ENCODE measurements at places on chromosomes 11 and 22.

DNA sequence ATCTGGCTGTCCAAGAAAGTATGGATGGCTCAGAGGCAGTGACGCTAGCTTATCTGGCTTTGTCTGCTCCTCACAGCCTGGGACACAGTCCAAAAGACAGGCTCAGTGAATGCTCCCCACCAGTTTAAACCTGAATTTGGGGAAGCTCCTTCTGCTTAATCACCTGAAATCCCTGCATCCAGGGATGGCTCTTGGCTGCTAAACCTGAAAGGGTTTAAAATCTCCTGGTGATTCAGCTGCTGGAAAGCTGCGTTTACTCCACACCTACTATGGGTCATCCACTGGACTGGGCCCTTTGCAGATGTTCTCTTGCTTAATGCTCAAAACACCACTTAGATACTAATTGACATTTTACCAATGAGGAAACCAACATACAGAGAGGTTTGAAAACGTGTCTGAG, 302.0 kb upstream of the NARS2 start:
- no peak for DNase-seq

- DNase-seq: no peak
Measured at GRCh38 chr11:128394431-128395089, 192.8 kb downstream of the ETS1 start.

GRCh38 chr22:35839841-35840301, 122.2 kb downstream of the APOL5 start:
- no peak for DNase-seq

GRCh38 chr22:31917227-31917921, 27.0 kb upstream of the YWHAH start:
- DNase-seq: no peak

- no peak for DNase-seq
Measured at GRCh38 chr22:29302402-29302680, 4.1 kb upstream of the GAS2L1 start.

- no peak for DNase-seq
Measured at GRCh38 chr11:33936725-33937604, 45.1 kb upstream of the LMO2 start.

- DNase-seq: no peak
Measured at GRCh38 chr22:50251477-50252081, 514 bp upstream of the HDAC10 start.

DNA sequence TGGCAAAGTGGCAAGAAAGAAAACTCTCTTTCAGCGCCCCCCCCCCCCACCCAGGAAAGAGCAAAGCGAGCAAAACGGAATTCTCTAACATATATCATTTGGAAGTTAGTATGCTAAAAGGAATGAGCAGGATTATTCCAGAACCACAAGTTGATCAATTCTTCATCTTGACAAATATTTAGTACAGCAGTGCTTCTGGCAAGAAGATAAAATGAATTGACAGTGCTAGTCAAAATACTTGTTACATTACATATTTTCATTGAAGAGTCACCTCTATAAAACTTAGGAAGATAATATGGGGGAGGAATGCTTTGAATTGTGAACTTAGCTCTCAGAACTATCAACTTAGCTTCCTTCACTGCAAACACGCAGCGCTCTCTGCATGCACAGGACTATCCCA, 377.4 kb downstream of the DYNC2H1 start:
- no peak for DNase-seq

GRCh38 chr11:59178402-59178801, 6.5 kb downstream of the DTX4 start:
- no peak for DNase-seq

DNA sequence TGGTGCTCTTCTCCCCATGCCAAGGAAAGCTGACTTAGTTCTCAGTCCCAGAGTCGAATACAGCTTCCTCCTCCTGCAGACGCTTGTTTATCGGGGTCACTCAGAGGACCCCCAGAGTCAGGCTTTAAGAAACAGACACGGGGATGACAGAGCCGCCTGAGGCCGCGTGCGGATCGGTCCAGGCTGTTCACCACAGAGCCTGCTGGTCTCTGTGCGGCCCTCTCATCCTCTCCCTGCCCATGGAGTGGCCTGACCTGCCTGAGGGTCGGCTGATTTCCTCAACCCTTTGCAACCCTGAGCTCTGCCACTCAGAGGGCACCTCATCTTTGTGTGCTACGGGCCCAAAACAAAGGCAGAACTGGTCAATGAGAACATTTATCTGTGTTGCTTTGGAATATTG, 2.1 kb downstream of the GAL start:
- no peak for DNase-seq

GRCh38 chr11:130092661-130093060, 23.0 kb downstream of the APLP2 start:
- no peak for DNase-seq

GRCh38 chr11:79406376-79406775, 34.5 kb downstream of the TENM4 start:
- no peak for DNase-seq

DNA sequence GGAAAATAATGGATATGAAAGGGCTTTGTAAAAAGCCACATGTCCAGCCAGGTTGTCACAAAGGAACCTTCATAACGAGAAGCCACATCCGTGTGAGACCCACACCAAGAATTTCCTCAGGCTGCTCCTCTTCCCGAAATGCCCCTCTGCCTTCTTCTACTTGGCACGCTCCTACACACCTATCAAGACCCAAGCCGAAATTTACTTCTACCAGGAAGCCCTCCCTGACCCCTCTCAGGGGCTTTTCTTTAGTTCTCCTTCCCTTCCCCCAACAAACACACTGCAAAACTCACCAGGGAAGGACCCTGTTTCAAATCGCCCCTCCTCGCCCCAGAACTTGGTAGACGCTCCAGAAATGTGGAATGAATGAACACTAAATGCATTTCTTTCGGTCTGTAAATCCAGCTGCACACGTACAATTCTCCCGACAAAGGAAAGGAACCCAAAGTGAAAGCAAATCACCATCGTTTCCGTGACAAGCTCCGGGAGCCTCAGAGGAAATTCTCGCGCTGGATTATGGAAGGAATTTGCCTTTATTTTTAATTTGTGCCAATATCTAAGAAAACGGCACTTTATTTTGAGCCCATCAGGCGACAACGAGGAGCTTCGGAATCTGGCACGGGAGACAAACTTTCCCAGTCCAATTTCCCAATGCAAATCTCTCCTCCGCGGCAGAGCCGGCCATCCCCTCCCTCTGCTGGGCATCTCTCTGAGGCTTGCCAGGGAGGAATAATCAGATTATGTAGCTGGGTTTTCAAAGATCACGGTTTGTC, 13.2 kb upstream of the SHISAL1 start:
- no peak for DNase-seq

GRCh38 chr11:26974996-26975395, 18.9 kb upstream of the FIBIN start:
- no peak for DNase-seq
